ENCODE measurements at places on chromosomes 5 and 9.

DNA sequence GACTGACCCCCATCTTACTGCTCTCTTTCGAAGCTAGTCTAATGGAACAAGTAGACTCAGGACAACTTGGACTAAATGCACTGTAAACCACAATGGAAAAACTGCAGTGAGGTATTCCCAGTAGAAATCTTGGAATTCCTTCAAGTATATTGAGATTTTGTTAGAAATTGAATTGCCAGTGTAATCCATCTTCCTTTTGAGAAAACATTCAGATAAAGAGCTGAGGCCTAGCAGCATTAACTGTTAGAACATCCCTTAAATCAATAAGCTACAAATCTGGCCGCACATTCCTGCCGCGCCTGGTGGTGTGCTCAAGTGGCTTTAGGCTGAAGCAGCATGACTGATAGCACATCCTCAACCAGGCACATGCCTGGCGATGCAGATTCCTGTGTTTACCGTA is 29.3 kb downstream of the PPIC start:
- DNase-seq = no peak

DNA sequence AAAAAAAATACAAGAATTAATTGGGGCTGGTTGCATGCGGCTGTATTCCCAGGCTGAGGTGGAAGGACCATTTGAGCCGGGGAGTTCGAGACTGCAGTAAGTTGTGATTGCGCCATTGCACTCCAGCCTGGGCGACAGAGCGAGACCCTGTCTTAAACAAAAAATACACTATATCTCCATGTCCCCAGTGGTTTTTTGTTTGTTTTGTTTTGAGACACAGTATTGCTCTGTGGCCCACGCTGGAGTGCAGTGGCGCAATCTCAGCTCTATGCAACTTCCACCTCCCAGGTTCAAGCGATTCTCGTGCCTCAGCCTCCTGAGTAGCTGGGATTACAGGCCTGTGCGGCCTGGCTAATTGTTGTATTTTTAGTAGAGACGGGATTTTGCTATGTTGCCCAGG is 1.2 kb downstream of the COQ4 start:
- no peak for DNase-seq

GRCh38 chr5:58666598-58667581 is 84.0 kb downstream of the RAB3C start:
- peak; percentile 5 for DNase-seq

- no peak for DNase-seq
Observed at GRCh38 chr5:38528162-38528703, 28.2 kb downstream of the LIFR start.

DNA sequence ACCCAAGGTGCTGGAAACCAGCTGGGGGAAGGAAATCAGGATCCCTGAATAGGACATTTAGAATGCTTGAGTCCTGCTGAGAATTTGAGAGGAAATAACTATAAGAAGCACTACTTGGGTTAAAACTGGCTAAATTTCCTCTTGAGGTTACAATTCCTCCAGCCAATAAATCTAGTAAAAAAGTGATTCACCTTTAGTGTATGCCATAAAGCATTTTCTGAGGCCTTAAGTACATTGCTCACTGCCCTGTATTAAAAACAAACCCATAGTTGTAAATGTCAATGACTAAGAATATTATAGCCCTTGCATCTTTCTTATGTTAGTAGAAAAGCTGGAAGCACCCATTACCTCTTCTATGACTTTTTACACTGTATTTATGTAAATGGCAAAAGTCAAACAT is 634.7 kb upstream of the ARRDC3 start:
- DNase-seq = peak; percentile 48

DNA sequence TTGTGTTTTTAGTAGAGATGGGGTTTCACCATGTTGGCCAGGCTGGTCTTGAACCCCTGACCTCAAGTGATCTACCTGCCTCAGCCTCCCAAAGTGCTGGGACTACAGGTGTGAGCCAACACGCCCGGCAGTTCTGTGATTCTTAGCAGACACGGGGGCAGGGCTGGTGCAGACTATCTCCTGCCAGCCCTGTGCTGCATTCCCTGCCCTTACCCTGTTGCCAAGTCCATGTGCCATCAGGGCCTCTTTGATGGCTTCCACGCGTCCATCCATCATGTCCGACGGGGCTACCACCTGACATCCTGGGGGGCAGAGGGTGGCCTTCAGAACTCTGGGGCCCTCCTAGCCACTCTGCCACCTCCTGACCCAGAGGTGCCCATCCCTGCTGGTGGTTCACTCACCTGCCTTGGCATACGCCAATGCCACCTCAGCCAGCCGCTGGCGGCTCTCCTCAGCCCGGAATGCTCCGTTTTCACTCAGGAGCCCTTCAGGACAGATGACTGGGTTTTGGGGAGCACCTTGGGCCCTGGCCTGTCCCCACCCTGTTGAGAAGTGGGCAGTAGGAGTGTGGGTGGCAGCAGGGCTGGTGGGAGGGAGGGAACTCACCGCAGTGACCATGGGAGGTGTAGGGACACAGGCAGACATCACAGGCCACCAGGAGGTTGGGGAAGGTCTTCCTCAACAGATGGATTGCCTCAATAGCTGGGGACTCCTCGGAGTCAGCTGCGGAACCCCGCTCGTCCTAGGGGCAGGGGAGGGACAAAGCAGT is 10.7 kb downstream of the ALAD start:
- no peak for DNase-seq

GRCh38 chr9:87184956-87185642 is 237.8 kb upstream of the GAS1 start:
- no peak for DNase-seq

GRCh38 chr5:67612961-67613360 is 416.4 kb upstream of the CD180 start:
- no peak for DNase-seq

GRCh38 chr5:177440211-177440989 is 6.2 kb upstream of the PRR7 start:
- DNase-seq = no peak

DNA sequence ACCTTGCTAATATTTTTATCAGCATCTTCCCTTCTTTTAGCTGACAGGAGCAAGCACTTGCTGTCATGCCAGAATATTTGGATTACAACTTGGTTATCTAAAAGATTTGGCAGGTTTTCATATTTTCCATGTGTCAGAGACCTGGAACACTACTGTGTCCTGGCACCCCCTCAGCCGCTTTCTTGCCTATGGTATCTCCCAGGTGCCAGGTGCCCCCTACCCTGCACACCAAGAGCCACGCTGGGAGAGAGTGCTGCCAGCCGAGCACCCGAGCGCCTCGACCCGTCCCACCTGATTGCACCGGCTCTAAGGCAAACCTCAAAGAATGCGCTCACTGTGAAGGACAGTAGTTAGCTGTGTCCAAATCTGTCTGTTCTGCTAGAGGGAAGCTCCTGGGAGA is 84.8 kb downstream of the GTF3C4 start:
- DNase-seq = no peak

DNA sequence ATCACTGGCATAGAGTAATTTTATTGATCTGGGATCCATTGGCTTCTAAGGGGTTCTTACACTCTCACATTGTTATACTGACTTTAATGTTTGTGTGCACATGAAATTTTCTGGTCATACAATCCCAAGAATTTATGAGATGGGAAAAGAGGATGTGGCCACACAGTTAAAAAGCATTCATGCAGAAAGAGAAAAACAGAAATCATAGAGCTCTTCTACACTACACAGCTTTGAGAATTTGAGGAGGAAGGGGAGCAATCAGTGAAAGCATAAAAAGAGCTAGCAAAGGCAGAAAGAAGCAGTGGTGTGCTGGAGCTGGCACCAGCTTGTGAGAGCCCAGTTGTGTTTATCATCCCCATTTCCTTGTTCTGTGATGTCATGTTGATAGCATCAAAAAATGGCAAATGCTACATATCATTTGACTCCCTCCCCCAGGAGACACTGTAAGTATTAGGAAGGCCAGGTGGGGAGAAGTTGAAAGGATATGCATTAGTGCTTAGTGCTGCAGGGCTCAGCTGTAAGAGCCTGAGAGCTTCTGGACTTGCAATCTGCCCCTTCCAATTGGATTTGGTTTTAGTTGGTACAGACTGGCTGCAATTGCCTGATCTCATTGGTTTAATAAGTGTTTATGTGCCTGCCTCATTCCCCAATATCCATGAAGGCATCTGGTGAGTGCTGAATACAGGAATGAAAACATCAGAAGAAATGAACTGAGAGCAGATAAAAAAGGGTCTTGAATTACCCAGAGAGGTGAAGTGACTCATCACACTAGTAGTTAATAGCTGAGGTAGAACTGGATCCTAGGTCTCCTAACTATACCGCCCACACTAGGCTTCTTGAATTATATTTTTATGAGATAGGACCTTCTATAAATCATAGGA is 30.9 kb downstream of the RHOBTB3 start:
- DNase-seq = peak; percentile 82

DNA sequence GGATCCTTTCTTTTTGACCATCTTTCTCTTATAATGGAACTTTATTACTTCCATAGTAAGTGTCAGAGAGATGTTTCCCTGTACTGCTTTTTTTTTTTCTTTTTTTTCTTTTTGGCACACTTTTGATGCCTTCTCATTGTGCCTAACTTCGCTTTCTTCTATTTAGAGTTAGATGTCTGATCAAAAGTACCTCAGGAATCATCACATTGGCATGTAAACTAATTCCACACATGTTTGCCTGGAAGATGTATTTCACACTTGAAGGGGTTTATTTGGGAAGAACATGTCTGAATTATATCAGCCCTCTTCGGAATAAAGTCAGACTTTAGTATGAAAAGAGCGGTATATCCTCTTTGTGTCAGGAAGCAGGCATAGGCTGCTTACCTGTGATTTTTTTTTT is 35.1 kb downstream of the SMARCA2 start:
- no peak for DNase-seq

DNA sequence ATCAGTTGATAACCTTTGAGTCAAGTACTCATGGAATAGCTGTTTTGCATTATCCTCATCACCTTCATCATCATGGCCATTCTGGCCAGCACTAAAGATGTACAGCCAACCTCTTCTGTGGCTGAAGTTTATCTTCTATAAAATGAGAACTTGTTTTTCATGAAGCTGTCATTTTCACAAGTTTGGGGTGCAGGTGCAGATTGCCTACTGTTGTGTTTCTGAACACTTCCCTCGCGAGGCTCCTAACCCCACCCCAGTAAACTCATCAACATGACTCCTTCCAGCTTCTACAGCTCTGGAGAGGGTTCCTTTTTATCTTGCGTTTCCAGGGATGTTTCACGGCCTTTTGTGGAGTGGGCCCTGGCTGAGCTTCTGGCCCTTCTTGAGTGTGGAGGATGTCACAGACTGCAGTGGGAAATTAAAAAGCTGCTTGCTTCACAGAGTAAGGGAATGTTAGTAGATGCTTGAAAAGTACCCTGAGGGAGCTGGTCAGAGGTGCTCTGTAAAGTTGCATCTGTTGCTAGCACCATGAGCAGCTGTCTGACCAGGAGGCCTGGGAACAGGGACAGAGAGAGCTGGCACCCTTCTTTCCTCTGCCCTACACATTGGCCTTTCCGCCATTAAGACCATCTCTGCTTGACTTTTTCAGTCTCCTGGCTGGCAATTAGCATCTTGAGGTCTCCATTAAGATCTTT is 24.9 kb downstream of the SYK start:
- no peak for DNase-seq

DNA sequence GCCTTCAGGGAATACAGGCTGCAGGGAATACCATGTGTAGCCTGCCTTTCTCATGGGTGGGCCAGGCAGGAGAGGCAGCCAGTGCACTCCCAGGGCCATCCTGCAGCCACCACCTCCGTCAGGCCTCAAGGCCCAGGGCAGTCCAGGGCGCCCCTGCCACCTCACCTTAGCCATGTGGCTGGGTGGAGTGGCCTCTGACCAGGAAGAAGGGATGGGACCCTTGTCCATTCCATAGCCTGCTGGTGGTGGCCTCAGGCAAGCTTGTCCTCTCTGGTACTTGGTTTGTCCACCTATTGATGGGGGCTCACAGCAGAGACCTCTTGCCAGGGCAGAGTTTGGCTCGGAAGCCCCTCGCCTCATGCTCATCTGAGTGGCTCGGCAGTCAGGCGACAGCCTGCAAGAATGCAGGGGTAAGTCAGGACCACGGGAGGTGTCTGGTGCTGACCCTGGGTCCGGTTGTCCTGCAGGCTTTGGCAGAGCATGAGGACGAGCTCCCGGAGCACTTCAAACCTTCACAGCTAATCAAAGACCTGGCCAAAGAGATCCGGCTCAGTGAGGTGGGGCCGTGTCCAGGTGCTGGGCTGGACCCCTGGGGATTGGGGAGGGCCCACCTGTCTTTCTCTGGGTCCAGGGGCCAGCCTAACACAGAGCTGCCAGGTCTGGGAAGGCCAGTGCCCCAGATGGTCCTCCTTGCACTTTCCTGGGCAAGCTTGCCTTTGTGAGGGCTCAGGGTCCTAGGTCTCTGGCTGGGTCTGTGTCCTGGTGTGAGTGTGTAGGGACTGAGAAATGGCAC is 82.9 kb downstream of the PHF2 start:
- DNase-seq = no peak

DNA sequence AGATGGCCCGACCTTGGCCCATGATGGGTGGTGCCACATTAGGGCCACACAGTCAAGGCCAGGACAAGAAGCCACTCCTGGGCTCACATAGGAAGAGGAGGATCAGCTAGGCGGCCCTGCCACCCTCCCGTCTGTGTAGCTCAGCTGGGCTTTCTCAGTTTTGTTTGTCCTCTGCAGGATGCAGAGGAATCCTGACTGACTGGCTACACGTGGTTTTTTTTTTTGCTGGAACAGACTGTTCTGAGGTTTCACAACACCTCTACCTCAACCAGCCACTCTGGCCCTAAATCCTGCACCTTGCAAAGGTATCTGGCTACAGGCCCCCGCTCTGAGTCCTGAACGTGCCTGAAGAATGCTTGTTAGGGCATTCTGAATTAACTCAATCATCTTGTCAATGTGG is 88.3 kb upstream of the MSX2 start:
- DNase-seq = no peak

DNA sequence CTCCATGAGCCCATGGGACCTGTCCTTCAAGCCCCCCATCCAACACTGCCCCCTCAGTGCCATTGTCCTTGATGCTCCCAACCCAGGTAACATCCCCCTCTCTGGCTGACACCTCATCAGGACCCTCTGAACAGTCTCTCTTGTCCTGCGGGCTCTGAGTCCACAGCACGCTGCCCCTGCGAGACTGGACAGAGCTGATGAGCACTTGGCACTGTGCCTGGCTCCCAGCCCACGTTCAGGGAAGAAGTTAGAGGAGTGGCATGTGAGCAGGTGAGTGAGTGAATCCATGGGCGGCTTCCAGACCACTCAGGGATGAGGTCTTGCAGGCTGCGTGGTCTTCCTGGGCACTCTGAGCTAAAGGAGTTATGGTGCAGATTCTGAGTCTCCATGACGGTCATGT is 70.7 kb downstream of the PAX5 start:
- DNase-seq = no peak
